ENCODE measurements at places on chromosomes 2 and 18.

- no peak for DNase-seq
Measured at GRCh38 chr2:17587469-17587868, 47.0 kb downstream of the VSNL1 start.

DNA sequence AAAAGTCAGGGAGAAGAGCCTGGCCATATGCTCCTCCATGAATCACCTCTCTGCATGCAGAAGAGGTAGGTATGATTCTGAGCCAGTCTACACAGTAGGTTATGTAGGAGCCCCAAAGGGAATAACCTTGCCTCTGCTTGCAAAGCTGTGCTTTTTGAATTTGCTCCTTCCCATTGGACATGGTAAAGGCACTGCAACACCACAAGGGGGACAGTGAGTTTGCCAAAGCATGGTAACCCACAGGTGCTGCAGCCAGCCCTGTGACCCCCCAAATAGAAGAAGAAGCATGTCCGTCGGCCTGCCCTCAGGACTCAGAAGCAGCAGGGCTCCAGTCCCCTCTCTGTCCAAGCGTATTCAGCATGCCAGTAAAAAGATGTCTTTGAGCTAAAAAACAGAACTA is 51.0 kb upstream of the BCL2L11 start:
- DNase-seq = no peak

GRCh38 chr2:126720638-126721037 is 64.7 kb downstream of the GYPC start:
- no peak for DNase-seq

DNA sequence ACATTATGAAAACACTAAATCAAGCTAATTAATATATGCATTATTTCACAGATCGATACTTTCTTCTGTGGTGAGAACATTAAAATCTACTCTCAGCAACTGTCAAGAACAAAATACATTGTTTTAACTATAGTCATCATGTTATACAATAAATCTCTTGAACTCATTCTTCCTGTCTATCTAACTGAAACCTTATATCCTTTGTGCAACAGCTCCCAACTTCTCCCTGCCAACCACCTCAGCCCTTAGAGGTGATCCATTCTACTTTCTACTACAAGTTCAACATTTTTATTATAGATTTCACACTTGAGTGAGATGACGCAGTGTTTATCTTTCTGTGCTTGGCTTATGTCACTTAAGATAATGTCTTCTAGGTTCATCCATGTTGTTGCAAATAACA is 535.2 kb upstream of the CRIM1 start:
- no peak for DNase-seq

GRCh38 chr2:30135541-30135940 is 11.3 kb upstream of the YPEL5 start:
- DNase-seq = no peak

DNA sequence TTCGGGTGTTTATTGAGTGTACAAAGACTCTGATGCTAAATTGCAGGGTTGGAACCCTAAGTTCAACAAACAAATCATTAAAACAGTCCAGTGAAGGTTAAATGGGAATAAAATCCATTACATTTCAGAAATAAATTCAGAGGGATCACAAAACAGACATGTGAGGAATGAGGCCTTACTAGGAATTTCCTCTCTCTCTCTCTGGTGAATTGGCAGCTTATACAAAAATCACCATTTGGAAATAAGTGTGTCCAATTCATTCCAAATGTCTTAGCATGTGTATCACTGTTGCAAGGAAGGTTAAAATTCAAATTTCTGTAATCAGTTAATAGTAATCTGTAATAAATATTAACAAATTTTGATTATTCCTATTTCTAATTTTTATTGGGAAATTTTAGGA is 228.6 kb upstream of the PXDN start:
- no peak for DNase-seq

DNA sequence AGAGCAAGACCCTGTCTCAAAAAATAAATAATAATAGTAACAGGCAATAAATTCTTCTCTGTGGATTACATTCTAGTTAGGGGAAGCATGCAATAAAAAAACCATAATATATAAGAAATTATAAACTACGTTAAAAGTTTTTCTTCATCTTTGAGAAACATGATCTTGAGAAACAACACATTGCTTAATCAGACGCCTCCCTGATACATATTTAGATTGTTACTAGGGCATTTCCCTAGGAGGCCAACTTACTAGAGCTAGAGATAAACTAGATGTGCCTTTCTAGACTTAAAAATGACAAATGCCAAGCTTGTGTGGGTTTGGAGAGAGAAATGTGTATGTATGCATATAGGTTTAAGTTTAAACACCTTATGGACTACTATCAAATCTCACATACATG is 76.3 kb upstream of the GALNT5 start:
- no peak for DNase-seq

DNA sequence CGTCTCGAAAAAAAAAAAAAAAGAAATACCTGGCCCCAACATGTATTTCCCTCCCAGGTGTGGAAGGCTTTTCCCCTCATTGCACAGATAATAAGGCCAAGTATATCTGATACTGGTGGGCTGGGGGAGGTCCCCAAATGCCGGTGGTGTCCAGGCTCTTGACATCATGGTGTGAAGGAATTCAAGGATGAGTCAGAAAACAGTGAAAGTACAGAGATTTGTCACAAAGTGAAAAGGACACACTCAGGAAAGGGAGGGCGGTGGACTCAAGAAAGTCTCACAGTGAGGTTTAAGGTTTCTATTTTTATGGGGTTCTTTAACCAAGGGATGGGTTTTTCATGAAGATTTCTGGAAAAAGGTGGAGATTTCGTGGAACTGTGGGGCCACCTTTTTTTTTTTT is 37.8 kb upstream of the FZD5 start:
- DNase-seq = no peak

DNA sequence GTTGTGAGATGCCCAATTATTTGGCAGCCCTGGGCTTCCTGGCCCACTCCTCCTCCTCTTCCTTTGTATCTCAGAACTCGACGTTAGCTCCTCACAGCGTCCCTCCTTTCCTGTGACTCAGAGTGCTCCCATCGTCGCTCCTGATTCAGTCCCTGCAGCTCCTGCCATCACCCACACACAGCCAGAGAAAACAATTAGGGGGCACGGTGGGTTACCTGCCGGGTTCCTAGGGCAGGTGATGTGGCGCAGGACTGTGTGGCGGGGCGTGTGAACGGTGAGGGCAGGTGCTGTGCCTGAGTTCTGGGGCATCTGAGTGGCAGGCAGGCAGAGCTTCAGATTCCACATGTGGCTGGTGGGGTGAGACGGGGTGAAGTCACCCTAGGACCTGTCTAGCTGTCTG is 42.6 kb downstream of the GLI2 start:
- DNase-seq = no peak
